Stimulated activated CD4-positive, alpha-beta T cell treated with anti-CD3 and anti-CD28 coated beads, Interleukin-1b, Interleukin-23, amount 100 ng/mL, for 1 hour (primary cell): ENCODE measurements at places on chromosomes 5 and 9.

GRCh38 chr5:63263411-63263810 lies 684.8 kb downstream of the LRRC70 start:
- no peak for DNase-seq

GRCh38 chr9:71769175-71770161 lies 1.2 kb upstream of the CEMIP2 start:
- no peak for DNase-seq

- DNase-seq: no peak
These were observed 371.3 kb downstream of the ACTL7B start for GRCh38 chr9:108484468-108484867.

- DNase-seq: no peak
These were observed 179.8 kb downstream of the FGF1 start for GRCh38 chr5:142506046-142506445.

DNA sequence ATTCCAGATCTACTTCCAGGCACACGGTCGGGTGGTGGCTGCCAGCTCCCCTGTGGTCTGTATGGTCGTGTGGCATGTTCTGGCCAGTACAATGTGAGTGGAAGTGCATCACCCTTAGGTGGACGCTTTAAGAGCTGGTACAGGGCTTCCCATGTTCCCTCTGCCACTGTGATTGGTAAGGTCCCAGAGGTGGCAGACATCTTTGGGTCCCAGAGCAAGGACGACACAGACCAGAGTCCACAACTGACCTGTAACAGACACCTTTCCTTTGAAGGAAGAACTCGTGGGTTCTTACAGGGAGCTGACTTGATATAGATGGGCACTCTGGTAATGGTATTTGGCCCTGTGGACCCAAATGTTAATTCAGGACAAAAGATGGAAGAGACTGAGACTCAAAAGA lies 90.0 kb upstream of the GDNF start:
- DNase-seq: no peak

DNA sequence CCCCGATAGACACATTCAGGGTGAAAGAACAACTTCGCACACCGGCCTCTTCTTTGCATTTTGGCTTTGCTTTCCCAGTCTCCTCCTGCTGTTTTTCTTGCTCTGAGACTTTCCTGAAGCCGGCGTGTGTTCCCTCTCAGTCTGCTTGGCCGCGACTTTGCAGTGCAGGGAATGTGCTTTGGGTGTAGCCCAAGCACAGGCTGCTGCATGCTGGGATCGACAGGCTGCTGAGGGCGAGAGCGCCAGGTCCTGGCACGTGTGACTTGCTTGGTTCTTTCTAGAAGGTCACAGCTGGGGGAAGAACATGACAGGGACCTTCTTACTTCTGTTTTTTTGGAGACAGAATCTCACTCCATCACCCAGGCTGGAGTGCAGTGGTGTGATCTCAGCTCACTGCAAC lies 40.6 kb downstream of the TENT4A start:
- DNase-seq: no peak

- no peak for DNase-seq
These were observed 369 bp downstream of the OCLN start for GRCh38 chr5:69492923-69493395.

DNA sequence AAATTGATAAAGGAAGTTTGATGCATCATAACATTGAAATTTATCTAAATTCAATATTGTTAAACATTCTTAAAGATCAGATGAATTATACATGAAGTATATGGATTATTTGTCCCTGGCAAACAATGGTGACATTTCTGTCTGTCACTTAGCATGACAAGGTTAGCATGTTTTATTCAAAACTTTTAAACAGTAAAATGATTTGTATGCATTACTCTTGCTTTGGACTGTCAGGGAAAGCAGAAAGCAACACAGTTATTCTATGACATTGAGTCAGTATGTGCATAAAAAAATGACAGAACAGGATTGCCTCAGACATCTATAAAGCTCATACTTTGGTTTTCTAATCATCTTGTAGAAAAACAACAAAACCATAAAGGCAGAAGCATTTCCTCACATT lies 193.7 kb downstream of the IZUMO3 start:
- DNase-seq: no peak

GRCh38 chr5:89034588-89034987 lies 151.6 kb upstream of the MEF2C start:
- DNase-seq: no peak

GRCh38 chr9:105485131-105485530 lies 37.3 kb downstream of the FSD1L start:
- DNase-seq: no peak

GRCh38 chr5:350355-350754 lies 28.8 kb downstream of the AHRR start:
- DNase-seq: no peak

GRCh38 chr9:105195259-105195658 lies 49.2 kb upstream of the SLC44A1 start:
- DNase-seq: no peak

GRCh38 chr9:114745108-114745848 lies 60.6 kb downstream of the TNFSF15 start:
- DNase-seq: no peak

- DNase-seq: no peak
These were observed 40.3 kb downstream of the POU4F3 start for GRCh38 chr5:146378986-146379385.

- no peak for DNase-seq
These were observed 156.2 kb upstream of the S1PR3 start for GRCh38 chr9:88835038-88835466.

GRCh38 chr5:116361171-116361967 lies 213.3 kb downstream of the SEMA6A start:
- DNase-seq: no peak

GRCh38 chr5:74885170-74885569 lies 19.0 kb upstream of the FAM169A start:
- DNase-seq: no peak

DNA sequence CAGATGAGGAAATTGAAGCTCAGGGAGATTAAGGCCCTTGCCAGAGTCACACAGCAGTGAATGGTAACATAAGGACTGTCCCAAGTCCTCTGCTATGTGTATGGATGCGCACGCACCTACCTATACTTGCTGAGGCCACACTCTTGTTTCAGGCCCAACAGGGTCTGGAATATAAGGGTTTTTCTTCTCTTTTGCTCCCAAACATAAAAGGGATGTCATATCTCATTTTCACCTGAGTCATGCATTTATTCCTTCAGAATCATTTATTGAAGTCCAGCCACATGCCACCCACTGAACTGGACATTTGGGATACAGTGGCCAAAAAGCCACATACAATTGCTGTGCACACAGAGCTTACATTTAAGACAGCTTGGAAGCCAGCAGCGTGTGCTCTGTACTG lies 92.0 kb downstream of the SH3TC2 start:
- no peak for DNase-seq

DNA sequence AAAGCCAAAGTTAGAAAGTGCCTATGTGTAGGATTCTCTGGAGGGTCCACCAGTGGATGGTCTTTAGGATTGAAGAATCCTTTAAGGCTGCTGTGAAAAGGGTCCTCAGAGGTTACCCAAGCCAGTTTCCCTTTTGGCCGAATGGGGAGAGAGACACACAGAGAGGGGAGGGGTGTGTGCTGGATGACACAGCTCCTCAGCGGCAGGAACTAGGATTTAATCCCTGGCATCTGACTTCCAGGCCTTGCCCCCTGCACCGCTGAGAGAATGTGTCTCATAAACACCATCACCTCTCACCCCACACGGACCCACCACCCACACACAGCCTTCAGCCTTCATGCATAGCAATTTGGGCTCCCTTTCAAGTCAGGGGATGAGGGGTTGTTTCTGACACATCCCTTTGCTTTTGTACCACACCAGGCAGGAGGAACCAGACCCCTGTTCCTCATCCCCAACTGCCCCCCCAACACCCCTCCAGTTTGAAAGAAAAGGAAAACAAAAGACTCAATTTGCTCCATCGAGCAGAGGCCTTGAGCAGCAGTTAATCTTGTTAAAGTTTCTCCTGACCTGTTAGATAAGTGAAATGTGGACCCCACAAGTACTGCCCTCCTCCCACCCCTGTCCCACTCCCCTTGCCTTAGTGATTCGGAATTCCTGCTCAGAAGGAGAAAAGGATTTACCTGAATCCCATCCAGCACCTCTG lies 4.0 kb downstream of the PAPPA start:
- DNase-seq: no peak

GRCh38 chr9:2210201-2210600 lies 195.1 kb downstream of the SMARCA2 start:
- no peak for DNase-seq

GRCh38 chr5:167592114-167592513 lies 699.3 kb upstream of the WWC1 start:
- DNase-seq: no peak
